NCI-H187 (cell line): ENCODE measurements at places on chromosomes 3 and 15.

DNA sequence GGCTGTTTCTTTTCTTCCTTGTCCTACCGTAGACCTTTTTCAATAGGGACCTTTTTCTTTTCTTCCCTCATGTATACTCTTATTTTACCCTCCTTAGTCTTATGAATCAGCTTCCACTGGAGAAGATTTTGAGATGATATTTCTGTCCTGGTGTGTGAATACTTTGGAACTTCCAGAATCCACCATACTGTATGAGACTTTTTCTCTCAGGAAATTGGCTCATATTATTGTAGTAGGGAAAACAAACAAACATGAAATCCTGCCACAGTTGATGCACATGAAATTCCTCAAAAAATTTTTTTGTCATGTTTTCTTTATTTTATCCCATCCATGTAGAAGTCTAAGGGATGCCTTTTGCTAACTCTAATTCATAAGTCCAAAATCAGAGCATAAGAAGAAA is 289.3 kb upstream of the PLSCR5 start:
- no peak for DNase-seq

DNA sequence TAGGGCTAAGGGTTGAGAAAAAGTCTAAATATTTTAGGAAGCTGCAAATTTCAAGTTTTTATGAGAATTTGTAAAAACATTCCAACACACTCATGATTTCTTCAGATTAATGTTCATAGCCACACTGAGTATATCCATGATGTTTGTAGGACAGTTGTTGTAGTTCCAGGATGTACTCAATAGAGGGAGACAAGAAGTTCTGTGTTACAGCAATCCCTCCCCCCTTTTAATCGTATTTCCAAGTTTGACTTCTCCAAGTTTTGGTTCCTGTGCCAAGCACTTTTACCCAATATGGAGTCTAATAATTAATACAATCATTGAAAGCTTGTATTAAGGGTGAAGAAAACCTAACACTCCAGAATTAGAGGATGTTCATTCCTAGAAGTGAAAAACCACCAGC is 143.4 kb downstream of the FEZF2 start:
- DNase-seq, result no peak

- DNase-seq, result no peak
Measured at GRCh38 chr3:157077565-157077991, 82.4 kb downstream of the CCNL1 start.

DNA sequence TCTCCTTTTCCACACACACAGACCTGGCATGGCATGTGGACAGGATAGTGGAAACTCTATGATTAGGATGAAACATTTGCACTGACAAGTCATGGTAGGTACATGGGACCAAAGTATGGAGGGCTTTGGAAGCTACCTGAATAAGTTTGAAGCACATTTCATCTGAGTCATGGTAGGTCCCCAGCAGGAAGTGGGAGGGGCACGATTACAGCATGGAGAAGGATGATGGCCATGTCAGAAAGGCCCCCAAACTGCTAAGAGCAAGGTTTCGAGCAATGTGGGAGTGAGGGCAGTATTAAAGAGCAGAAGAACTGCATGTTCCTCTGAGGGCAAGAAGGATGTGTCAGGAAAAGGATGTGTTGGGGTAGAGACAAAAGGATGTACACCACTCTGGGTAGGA is 51.5 kb upstream of the CSTA start:
- no peak for DNase-seq

- DNase-seq, result no peak
Measured at GRCh38 chr3:16024548-16024947, 149.9 kb upstream of the GALNT15 start.

- DNase-seq, result no peak
Measured at GRCh38 chr3:171977441-171977840, 61.9 kb upstream of the FNDC3B start.

GRCh38 chr15:49179433-49180190 is 9.6 kb downstream of the GALK2 start:
- no peak for DNase-seq

- no peak for DNase-seq
Measured at GRCh38 chr3:151156618-151157216, 46.3 kb downstream of the GPR171 start.
